NCI-H446 (cell line): ENCODE measurements at places on chromosomes 5 and 9.

DNA sequence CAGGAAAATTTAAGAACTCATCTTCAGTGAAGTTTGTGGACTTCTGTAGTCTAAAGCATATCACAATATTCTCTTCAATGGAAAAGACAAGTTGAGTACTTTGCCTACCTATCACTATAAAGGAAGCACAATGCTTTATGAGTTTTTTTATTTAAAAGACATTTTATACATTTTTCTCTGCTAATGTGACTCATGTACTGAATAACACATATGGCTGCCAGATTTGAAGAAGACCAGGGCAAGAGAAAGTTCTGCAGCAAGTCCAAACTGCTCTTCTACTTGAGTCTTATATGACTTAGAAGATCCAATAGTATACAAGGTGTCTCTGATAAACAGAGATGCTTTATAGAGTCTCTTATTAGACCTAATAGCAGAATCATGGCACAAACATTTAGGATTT is 978.4 kb downstream of the TLE4 start:
- DNase-seq, result no peak

DNA sequence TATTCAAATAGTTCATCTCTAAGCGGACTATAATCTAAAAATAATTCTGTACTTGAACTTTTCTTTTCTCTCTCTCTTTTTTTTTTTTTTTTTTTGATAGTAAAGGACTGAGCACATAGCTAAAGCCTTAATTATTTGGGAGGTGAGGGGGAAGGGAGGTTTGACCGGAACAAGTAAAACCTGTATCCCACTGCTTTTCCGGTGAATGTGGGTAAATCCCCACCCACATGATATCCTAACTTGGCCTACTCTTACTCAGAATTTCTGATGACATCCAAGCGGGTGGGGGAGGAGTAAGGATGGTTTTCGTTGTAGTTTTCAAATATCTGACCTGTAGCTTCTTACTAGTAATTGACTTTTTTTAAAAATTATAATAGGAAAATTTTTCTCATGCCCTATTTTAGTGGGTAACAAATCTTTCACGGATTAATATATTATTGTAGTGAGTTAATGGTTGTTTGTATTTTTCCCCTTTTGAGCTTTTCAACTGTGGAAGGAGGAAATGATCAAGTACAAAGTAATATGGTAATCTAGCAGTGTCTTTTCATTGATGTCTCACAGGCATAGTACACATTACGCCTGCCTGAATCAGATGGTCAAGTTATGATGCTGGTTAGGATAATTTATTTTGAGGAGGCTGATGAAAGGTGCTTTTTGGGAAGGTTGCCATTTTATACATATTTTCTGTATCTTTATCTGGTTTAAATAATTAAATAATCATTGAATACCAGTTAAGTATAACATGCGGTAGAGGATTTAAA is 2.2 kb upstream of the ELL2 start:
- no peak for DNase-seq

- DNase-seq, result peak; percentile 28
Observed at GRCh38 chr5:171622010-171622409, 163.6 kb upstream of the SMIM23 start.

DNA sequence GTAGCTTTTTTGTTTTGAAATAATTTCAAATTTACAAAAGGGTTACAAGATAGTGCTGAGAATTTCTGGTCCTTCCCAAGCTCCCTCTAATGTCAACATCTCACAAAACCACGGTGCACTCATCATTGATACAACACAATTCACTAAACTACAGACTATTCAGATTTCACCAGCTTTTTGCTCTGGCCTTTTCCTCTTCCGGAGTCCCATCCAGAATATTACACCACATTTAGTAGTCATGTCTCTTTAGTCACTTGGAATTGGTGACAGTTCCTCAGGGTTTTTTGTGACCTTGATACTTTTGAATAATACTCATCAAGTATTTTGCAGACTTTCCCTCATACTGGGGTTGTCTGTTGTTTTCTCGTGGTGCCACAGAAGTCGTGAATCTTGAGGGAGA is 484.0 kb downstream of the GADD45G start:
- DNase-seq, result no peak

GRCh38 chr5:79954620-79955019 is 36.4 kb downstream of the MTX3 start:
- no peak for DNase-seq

DNA sequence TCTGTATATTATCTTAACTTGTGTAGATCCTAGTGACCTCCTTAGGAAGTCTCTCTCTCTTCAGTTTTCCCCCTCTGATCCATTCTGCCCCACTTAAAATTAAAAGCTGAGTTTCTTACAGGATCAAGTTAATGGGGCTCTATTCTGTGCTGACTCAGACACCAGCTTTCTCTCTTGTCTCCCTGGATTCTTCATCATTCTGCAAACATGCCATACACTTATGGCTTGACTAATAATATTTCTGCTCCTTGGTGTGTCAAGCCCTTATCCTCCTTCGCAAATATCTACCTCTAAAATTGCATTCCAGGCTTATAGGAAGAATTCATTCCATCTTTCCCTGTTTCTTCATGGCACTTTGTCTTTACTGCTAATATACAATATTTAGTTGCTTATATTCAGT is 18.1 kb downstream of the LRRC70 start:
- no peak for DNase-seq

- DNase-seq, result no peak
Observed at GRCh38 chr9:101586651-101587050, 8.1 kb downstream of the PPP3R2 start.

DNA sequence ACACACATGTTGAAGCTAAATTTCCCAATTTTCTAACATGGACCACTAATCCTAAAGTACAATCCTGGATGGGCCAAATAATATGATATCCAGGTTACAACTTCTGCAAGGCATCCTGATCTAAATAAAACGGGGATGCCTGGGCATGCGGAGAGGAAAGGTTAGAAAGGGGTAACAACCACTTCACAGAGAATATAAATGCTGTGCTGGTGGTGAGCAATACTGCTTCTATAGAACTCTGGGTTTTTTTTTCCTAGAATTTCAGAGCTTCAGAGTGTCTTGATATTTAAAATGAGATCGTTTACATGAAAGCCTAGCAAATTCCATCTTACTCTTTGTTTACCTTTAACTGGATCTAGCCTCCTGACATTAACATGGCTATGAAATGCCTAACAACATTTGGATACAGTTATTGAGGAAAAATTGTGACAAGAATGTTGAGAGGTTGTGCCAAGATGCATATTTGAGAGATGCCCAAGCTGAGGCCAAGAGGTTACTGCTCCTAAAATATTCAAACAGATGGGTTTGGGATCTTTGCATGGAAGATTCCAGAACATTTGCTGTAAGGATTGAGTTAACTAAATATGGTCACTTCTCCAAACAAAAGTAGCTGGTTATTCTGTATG is 22.4 kb downstream of the TNFAIP8 start:
- no peak for DNase-seq

- DNase-seq, result no peak
Observed at GRCh38 chr5:122996091-122996490, 40.4 kb downstream of the PPIC start.

- DNase-seq, result no peak
Observed at GRCh38 chr5:111439473-111440075, 72.8 kb downstream of the STARD4 start.

- DNase-seq, result no peak
Observed at GRCh38 chr5:181223729-181224389, 778 bp downstream of the TRIM41 start.

DNA sequence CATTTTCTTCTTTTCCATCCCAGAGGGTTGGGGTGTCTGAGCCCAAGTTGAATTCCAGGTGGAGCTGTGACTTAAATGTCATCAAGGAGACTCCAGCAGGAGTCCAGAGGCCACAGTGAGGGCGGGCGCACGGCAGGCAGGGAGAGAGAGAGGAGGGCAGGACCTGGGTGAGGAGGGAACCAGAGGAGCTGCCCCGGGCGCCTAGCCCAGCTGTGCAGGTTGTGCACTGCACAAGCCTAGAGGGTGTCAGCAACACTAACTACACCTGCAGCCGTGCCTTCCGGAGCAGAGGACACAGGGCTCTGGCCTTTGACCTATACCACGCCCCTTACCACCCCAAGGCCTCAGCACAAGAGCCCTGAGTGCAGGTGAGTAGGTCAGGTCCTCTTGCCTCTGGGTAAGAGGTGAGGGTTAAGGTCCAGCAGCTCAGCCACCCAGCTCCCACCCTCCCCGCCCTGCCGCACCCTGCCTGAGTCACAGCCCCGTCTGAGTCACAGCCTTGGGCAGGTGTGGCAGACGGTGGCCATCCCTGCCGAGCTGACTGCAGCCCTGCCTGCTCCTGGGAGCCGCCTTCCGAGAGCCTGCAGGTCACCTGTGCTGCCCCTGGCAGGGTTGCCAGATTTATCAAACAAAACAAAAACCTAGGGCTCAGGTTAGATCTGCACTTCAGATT is 6.4 kb upstream of the AGPAT2 start:
- DNase-seq, result no peak
